ENCODE measurements at places on chromosomes 3 and 15. TPM values are rescaled to one million over a fixed set of nuclear protein-coding genes. Genes with fewer than 3 reads are reported as not detected.

ALDH1A3 gene
- total RNA-seq, result 141 TPM

TNK2 gene
- 10.7 TPM for total RNA-seq

FAM81A gene
- 4.1 TPM for total RNA-seq

C3orf20 gene
- not detected for total RNA-seq

CSPG5 gene
- 12.5 TPM for total RNA-seq
